ENCODE measurements at places on chromosomes 5 and 9.

DNA sequence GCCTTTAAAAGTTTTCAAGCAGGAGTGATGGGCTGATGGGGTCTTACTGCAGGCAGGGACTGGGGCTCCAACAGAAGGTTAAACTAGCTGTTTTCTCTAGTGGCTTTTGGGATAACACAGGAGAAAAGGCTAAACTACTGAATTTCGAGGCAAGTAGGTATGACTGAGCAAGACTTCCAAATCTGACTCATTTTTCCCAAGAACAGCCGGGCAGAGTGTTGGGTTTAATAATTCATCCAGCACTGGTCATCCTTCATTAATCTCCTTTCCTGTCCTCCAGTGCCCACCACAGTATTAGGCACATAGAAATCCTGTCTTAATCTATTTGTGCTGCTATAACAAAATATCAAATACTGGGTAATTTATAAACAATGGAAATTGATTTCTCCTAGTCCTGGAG, 20.5 kb downstream of the MSX2 start:
- no peak overlapping the region for H3K4me3 ChIP-seq
- H3K27me3 ChIP-seq: peaks cover 15% of the 10 kb centered on the region
- H3K36me3 ChIP-seq: peaks cover 3% of the 10 kb centered on the region
- no peak for DNase-seq

GRCh38 chr9:38347271-38347671, 45.2 kb upstream of the ALDH1B1 start:
- no peak for DNase-seq
- H3K27me3 ChIP-seq: peaks cover 25% of the 10 kb centered on the region
- H3K4me3 ChIP-seq: no peak overlapping the region
- H3K36me3 ChIP-seq: no peaks in the 10 kb centered on the region

- no peaks in the 10 kb centered on the region for H3K4me1 ChIP-seq
- peaks cover 22% of the 10 kb centered on the region for H3K27me3 ChIP-seq
- H3K36me3 ChIP-seq: no peaks in the 10 kb centered on the region
- no peak overlapping the region for H3K27ac ChIP-seq
- no peak for DNase-seq
Measured at GRCh38 chr5:6805841-6806240, 92.6 kb downstream of the TENT4A start.

GRCh38 chr5:95780597-95780996, 41.9 kb downstream of the GLRX start:
- no peak for DNase-seq
- no peak overlapping the region for H3K4me3 ChIP-seq
- peaks cover 26% of the 10 kb centered on the region for H3K4me1 ChIP-seq
- no peak overlapping the region for H3K27ac ChIP-seq

DNA sequence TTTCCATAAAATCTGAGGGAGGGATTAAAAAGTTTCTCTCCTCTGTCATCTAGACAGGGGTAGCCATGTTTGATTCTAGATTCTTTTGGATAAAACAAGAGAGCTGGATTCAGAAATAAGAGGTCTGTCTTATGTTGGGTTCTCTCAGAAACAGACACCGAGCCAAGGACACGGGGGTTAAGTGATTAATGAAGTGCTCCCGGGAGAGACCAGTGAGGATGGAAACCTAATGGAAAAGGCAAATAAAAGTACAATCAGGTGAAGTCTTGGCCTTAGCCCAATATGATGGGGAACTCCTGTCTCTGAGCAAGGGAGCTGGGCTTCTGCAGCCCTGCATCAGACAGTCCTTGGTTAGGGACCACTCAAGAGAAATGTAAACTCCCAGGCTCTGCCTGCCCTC, 308.8 kb upstream of the PANK3 start:
- no peaks in the 10 kb centered on the region for H3K36me3 ChIP-seq
- H3K27me3 ChIP-seq: peaks cover 8% of the 10 kb centered on the region
- no peaks in the 10 kb centered on the region for H3K4me1 ChIP-seq
- no peak overlapping the region for H3K27ac ChIP-seq

DNA sequence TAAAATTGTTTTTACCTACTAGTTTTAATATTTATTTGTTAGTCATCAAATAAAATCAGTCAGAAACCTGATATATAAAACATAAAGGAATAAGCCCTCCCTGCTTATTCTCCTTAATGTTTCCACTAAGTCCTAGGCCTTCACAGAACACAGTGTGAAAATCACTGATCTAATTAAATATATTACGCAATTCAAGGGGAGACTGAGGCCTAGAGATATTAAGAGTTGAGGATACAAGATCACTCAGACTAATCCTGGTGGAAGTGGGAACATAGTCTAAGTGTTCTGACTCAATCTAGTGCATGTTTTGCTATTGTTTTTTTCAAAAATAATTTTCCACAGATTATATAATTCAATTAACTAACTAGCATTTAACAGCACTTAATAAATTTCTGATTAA, 401.1 kb downstream of the SLCO4C1 start:
- no peak for DNase-seq
- no peak overlapping the region for H3K27ac ChIP-seq
- no peak overlapping the region for H3K4me3 ChIP-seq

DNA sequence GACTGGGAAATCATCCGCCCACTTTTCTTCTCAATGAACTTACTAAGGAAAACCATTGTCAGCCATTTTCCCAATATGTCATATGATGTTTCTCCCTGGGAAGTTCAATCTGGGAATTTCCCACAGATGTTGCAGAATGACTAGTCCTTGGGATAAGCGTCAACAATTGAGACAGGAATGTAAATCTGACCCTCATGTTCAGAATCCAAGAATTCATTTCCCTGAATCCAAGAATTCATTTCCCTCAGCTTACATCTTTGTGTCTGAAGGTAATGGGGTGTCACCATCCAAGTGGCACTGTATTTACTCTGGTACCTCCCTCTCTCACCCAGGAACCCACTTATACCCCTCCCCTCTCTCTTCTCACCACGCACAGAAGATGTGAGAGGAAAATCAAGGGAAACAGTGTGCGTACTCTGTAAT, 7.4 kb downstream of the KLF9 start:
- H3K4me1 ChIP-seq: peaks cover 74% of the 10 kb centered on the region

Data from activated naive CD4-positive, alpha-beta T cell treated with anti-CD3 and anti-CD28 coated beads, Interleukin-2, amount 10 ng/mL, durations not matched to agents 7 days and 5 days (primary cell).